ENCODE measurements at places on chromosomes 4 and X. TPM values are rescaled to one million over a fixed set of nuclear protein-coding genes. Genes with fewer than 3 reads are reported as not detected.

- no peak for DNase-seq
Observed at GRCh38 chr4:109027016-109027500, 264.2 kb upstream of the ETNPPL start.

DNA sequence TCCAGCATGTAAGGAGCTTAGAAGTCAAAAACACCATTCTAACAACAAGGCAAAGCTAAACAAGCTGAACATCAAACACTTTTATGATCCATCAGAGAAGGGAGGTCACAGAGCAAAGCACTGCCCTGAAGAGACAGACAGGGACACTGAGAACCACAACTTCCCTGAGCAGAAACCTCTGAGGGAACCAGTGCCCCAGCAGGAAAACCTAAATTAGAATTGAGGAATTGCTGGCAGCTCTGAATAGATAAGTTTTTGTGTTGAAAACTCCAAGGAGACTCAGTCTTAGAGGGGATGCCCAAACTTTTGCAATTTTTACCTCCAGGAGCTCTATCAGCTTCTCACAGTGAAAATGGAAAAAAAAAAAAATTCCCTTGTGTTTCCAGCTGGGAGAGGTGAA is 83.0 kb upstream of the MAPK10 start:
- DNase-seq: no peak

- DNase-seq: no peak
Observed at GRCh38 chr4:143202824-143203223, 18.1 kb downstream of the USP38 start.

The TCEAL6 gene
- not detected for total RNA-seq

The GPR34 gene
- not detected for total RNA-seq
